Kidney epithelial cell (primary cell): ENCODE measurements at places on chromosomes 4 and X. TPM values are rescaled to one million over a fixed set of nuclear protein-coding genes. Genes with fewer than 3 reads are reported as not detected.

DNA sequence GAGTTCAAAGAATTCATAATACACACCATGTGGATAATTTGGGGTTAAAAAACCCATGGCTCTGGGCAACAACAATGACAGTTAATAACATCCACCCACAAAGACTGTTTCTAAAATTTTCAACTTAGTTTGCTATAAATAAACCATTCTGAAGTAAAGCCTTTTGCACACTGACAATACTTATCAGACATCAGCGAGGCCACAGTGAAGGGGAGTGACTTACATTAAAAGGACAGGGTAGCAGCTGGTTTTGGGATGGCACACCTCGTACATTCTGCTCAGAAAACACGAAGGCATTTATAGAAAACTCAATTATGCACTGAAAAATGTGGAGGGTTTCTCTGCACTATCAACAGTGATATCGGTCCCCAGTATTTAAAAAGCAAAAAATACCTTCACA is 4.9 kb upstream of the ASB11 start:
- DNase-seq = no peak

The IL2 gene
- not detected in 2 replicates for total RNA-seq

DNA sequence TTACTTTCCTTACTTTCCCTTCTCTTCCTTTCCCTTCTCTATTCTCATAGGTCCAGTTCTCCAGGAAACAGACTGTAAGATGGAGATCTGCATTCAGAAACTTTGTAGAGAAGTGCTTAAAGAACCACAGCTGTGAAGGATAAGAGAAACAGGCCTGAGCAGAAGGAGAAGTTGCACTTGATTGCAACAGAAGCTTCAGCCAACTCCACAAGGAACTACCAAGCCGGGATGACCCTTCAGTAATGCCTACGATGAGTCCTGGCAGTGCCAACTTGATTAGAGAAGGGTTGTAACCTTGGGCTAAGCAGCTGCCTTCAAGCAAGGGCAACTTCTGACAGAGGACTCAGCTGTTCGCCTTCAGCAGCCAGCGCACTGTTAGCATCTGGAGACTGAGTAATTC is 413.3 kb upstream of the RASGEF1B start:
- DNase-seq = no peak

The DIPK2B gene
- not detected in 2 replicates for total RNA-seq

DNA sequence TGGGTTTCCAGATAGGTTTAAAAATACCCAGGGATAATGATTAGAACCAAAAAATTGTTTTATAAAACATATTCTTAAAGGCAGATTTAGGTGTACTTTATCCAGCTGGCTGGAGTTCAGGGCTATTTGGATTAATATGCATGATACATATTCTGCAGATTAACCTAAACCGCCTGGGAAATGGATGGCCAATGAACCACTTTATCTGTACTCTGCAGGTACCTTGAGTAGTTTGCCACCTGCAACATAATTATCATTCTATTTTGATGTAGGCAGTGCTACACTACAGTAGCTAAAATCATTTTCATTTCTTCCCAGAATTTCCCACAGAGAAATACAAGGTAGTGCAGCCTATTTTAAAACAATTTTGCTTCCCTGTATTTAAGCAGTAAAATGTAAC is 683.2 kb upstream of the GNPDA2 start:
- no peak for DNase-seq

The NAA15 gene
- total RNA-seq = 31.0 and 31.7 TPM in 2 replicates

GRCh38 chr4:177220376-177220775 is 89.3 kb upstream of the NEIL3 start:
- no peak for DNase-seq

DNA sequence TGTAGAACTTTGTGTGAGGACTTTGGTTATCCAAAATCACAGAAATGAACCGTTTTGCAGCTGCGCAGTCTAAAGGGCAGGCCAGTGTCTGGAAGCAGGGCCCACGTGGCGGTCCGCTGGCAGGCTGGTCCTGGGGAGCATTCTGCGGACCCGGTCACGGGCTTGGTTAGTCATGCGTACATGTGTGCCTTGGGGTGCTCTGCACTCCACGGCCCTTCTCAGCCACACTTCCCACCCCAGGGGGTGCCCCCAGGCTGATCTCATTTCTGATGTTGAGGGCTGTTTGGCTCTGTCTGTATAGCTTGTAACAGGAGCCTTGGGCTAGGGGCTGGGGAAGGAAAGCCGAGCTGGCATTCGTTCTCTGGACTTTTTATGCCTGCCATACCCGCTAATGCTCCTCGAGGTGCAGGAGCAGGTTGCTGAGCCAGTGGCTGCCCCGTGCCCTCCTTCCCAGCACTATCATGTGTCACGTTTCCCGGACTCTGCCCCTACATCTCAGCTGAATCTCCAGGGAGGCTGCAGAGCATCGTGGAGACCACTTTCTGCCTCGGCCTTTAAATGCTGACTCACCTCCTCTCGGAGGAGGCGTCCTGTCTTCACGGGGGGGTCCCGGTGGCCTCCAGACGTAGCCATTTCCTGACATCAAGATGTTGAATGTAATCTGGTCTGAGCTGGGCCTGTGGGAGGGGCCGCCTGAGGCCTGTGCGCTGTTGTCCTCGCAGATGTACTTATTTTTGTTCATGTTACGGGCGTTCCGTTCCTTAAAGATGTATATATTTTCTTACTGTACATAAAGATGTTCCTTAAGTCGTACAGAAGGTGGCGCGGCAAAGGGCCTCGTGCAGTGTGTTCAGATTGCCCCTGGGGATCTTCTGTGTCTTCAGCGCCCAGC is 11.4 kb upstream of the TADA2B start:
- DNase-seq = no peak

The CENPVL2 gene
- 0.96 TPM in 1 of 2 replicates, not detected in the other for total RNA-seq

DNA sequence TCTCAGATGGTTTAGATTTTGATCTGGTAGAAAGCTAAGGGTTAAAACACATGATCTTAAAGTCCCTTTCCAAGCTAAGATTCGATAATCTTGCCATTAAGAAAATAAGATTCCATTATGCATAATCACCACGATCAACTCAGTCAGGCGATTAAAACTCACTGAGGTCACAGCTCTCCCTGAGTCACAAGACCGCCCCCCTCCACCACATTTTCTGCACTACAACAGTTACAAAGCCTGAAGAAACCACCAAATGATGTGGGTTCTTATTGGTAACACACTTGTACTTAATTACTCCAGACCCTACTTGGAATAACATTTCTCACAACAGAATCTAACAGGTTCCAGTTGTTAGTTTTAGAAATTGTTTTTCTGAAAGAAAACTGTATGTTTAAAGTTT is 62.8 kb downstream of the SH3KBP1 start:
- DNase-seq = peak; percentile 56

DNA sequence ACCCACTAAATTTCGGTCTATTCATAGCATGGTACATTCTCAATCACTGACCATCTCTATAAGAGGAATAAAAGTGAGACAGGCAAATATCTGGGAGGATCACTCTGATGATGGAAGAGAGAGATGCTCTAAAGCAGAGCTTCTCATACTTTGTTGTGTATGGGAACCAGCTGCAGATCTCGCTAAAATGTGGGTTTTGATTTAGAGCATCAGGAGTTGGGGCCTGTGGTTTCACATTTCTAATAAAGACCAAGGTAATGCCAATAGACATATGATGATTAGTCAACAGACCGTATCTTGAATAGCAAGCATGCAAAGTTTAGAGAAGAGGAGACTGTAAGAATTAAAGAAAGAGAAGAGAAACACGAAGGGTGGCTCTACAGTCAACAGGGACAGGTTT is 107.4 kb upstream of the FTHL17 start:
- no peak for DNase-seq

DNA sequence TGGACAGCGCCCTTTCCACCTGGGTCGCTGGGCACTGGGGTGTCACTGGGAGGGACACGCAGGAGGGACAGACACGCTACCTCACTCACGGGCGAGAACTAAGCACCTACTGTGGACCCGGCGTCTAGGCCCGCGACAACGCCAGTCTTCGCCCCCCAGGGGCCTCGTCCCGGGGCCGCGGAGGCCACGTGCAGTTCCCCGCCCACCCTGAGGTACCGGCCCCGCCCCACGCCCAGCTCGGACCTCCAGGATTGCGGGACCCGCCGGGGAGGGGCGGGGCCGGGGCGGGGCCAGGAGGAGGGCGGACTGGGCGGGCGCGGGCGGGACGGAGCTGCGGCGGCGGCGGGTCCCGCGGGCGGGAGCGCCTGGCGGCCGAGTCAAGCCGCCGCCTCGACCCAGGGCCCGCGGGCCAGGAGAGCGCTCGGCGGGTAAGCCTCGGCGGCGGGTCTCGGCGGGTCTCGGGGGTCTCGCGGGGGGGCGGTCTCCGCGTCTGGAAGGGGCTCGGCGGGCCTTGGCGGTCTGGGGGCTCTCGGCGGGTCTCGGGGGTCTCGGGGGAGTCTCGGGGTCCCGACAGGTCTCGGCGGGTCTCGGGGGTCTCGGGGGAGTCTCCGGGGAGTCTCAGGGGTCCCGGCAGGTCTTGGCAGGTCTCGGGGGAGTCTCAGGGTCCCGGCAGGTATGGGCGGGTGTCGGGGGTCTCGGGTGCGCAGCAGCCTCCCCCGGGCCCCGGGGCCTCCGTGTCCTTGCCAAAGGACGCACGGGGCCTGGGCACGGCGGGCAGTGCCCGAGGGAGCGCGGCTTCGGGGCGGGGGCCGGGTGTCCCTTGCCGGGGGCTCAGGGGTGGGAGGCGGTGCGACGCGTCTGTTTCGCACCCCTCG is at the start of gene SH3BP2:
TSS of gene SH3BP2 (plus strand) at position 375 of the 875 bp plus-strand sequence. CDS start 27,533 bp downstream, outside the sequence.
- no peak for DNase-seq

GRCh38 chrX:47619486-47620302 is at the start of gene SYN1:
TSS of gene SYN1 (minus strand) at chrX:47619857. CDS start at chrX:47619728, 129 bp downstream.
- peak; percentile 7 for DNase-seq

DNA sequence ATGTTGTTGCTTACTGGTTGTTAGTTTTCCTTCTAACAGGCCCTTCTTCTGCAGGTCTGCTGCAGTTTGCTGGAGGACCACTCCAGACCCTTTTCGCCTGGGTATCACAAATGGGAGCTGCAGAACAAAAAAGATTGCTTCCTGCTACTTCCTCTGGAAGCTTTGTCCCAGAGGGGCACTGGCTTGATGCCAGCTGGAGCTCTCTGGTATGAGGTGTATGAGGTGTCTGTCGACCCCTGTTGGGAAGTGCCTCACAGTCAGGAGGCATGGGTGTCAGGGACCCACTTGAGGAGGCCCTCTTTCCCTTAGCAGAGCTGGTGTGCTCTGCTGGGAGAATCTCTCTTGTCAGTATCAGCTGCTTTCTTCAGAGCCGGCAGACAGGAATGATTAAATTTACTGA is 127.4 kb upstream of the EDA2R start:
- DNase-seq = no peak

GRCh38 chr4:73731968-73732610 is 8.3 kb upstream of the CXCL8 start:
- DNase-seq = no peak

The UGT2B11 gene
- total RNA-seq = not detected in 2 replicates

The VSIG1 gene
- total RNA-seq = 0.27 and 0.29 TPM in 2 replicates

GRCh38 chr4:25760518-25761157 is 102.2 kb downstream of the SEL1L3 start:
- no peak for DNase-seq

The ANKRD17 gene
- total RNA-seq = 39.9 and 41.8 TPM in 2 replicates

The WDR1 gene
- total RNA-seq = 370 and 385 TPM in 2 replicates

- DNase-seq = no peak
Measured at GRCh38 chr4:20376070-20376469, 124.4 kb downstream of the SLIT2 start.

The MAGEB17 gene
- not detected in 2 replicates for total RNA-seq

GRCh38 chrX:145213504-145213903 is 33.8 kb upstream of the SPANXN1 start:
- DNase-seq = no peak

DNA sequence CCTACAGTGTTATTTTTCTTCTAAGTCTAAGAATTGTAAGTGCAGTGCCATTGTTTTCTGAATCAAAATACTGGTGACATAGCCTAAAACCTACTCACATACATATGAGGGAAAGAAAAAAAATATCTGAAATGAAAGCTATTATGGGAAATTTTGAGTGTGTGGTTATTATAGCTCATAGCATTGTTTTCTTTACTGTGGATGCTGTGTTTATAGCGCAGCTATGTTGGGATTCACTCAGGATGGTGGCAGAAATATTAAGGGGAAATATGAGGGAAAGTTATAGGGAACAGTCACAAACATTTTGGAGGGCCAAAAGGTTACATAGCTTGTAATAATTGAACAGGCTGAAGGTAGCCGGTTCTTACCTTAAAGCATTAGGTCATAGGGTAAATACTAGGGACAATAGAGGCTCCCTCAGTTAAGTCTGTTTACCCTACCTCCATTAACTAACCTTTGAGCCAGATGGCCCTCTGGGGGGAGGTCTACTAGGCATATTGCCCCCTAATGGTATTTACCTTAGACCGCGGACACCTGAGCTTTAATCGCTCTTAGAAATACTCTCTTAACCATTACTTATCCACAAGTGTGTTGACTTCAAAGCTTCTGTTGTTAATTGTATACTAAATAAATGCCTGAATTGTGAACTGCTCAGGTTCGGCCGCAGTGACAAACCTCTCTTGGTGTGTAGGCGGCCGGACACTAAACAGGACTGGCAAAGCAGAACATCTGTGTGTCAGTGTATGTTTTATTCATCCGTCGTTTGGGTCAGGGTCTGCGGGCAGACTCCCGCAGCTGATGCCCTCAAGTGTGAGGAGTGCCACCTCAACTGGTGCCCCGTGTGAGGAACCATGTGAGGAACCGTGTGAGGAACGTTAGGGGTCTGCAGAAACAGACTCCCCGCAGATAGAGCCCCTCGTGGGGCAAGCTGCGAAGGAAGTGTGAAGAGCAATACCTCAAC is 21.3 kb upstream of the SULT1B1 start:
- no peak for DNase-seq

DNA sequence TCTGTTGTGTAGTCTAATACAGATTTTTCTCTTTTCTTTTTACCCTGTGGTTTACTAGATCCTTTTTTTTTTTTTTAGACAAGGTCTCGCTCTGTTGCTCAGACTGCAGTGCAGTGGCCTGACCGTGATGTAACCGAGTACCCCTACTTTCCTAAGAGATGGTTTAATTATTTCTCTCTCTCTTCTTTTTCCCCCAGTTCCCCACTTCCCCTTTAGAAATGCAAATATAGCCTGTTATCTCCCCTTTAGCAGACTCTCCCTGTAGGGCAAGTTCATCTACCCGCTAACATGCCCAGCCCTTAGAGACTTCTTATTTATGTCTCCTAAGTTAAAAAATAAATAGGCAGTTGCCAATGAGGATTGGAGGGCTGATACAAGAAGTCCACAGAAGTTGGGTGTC is 4.5 kb downstream of the SNX25 start:
- DNase-seq = no peak

GRCh38 chrX:148530464-148531077 is 30.2 kb downstream of the AFF2 start:
- DNase-seq = no peak

The CLGN gene
- 10.0 and 12.1 TPM in 2 replicates for total RNA-seq

DNA sequence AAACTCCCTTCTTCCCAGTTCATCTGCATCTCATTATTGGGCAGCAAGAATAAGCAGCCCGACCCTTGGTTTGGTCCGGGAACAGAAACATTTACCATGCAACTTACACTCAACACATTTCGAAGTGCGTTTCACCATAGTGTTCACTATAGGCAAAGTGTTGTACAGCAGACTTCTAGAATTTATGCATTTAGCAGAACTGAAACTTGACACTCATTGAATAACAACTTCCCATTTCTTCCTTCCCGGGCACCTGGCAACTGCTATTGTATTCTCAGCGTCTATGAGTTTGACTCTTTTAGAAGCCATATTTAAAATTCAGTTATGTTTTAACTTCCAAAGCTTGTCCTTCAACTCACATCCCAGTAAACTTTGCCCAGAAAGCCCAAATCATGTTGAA is 840.6 kb downstream of the NLGN4X start:
- no peak for DNase-seq
